ENCODE measurements at places on chromosomes 1 and 21.

DNA sequence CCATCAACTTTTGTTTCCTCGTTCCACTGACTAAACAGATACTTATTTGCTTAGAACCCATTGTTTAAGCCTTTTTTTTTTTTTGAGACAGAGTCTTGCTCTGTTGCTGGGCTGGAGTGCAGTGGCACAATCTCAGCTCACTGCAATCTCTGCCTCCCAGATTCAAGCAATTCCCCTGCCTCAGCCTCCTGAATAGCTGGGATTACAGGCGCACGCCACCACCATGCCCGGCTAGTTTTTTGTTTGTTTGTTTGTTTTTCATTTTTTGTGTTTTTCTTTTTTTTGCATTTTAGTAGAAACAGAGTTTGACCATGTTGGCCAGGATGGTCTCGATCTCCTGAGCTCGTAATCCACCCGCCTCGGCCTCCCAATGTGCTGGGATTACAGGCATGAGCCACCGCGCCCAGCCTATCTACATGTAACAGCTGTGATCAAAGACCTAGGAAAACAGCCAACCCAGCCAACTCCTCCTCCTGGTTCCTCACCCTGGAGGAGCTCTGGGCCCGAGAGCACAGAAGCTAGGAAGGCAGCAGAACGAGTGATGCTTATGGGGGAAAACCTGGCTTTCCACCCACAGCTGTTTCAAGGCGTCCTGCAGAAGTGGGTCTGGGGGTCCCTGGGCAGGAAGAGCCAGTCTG is 32.9 kb downstream of the KCNN3 start:
- no peak for DNase-seq

DNA sequence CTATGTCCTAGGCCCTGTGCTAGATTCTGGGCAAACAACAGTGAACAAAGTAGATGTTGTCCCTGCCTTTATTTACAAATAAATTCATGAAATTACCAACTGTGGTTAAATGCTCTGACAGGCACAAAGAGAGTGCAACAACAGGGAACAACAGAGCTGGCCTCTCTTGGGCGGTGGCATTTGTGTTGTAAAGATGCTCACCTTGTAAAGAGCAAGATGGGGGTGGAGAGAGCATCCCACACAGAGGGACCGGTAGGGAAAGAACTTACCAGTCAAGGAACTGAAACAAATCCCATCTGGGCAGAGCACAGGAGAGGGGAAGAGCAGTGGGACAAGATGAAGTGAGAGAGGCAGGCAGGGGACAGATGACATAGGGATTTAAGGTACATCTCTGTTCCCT is 21.6 kb upstream of the SLC22A15 start:
- no peak for DNase-seq

DNA sequence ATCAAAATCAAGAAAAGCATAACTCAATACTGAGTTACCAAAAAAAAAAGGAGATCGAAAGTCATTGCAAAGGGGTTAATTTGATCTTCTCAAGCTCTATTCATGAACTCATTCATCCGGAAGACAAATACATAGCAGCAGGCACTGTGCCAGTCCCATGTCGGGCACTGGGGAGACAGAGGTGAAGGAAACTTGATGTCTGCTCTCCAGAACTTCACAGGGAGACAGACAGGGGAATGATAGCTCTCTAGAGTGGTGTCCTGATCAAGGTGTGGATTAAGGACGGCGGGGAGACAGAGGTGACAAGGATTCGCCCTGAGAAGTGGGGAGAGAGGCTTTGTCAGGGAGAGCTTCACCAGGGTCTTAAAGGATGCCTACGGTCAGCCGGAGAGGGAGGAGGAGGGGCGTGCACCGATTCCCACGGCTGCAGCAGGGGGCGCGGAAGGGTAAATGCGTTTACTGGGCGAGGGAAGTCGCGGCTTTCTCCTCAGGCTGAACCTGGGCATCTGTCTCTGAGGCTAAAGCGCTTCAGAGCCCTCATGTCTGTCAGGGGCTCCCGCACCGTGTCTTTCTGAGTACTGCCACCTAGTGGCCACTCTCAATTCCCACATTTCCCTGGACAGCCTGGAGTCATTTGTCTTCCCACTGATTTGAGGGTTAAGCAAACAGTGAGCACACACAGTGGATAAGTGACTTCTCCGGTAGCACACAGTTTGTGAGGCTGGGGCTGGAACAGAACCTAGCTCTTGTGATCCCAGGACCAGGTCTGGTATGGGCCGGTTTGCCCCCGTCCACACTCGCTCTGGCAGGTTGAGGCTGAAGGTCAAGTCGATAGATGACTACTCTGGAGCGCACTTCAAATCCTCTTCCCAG is 152.8 kb downstream of the TENT5C start:
- peak; percentile 46 for DNase-seq

GRCh38 chr1:26826261-26827105 is at the start of gene ZDHHC18:
ZDHHC18 (plus strand) TSS chr1:26826688; CDS start chr1:26826805, 117 bp downstream.
- peak; percentile 56 for DNase-seq

DNA sequence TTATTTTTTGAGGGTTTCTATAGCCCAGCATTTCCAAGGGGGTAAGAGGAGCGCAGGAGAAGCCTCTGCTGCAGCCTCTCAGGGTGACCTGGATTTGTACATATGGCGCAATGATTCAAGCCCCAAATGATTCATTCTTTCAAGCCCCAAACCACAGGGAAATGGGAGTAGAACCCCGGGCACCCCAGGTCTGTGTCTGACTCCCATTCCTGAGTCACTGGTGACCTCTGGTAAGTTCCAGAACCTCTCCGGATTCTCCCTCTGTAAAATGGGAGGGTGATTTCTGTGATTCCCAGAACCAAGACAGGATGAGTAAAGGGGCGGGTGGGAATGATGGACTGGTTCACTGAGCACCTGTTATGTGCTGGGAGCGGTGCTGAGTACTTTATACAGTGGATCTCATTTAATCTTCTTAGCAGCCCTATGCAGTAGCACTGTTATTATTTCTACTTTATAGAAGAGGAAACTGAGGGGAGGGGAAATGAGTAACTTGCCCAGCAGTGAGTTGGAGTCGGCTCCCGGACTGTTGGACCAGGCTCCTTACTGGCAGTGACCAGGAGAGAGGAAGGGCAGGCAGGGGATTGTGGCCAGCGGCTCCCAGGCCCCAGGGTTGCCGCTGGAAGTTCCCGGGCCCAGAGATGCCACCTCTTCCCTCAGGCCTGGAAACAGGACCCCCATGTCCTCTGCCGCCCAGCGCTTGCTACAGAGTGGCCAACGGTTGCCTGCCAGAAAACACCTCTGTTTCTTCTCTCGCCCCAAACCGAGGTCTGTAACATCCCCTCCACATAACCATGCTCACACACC is 20.3 kb upstream of the SLC26A9 start:
- no peak for DNase-seq

DNA sequence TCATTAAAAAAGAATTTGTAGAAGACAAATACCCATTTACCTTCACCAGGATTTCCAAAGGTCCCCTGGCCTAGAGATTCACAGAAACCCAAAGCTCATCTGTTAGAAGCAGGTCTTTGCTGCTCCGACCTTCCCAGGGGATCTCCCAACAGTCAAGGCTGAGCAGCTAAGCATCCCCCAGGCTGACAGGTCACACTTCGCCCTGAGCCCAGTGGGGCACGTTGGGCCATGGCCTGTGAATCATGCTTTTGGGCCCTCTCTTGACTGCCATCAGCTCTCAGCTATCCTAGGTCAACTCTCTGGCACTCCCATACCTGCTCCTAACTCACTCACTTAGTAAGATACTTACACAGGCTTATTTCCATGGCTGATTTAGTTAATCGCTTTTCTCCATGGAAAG is 157.7 kb downstream of the DSCAM start:
- no peak for DNase-seq

DNA sequence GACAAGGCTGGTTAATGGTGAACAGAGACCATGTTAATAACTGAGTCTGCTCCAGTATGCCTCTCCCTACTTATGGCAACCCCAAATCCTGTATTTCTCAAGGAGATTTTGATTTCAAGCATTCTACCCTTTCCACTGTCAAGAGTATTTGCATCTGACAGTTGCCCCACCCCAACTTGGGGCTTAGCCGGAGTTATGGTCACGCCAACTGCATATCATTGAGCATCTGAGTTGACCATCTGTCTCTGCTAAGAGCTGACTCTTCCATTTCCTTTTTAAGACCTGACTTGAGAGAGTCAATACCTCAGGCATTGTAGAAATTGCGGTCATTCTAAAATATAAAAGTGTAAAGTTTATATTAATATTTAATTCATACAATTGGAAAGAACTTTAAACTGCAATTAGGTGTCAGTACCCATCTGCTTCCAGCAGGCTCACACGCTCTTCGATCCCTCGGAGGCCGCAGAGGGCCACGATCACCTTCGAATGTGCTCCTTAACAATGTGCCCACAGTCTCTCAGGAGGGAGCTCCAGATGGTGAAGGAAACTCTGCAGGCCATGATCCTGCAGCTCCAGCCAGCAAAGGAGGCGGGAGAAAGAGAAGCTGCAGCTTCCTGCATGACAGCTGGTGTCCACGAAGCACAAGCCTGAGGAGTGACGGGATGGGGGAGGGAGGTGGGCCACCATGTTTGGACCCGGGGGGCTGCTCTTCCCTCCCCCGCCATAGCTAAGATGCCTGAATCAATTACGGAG is 409.8 kb downstream of the DISC1 start:
- DNase-seq, result no peak

GRCh38 chr1:57850176-57850940 is 426.5 kb upstream of the DAB1 start:
- DNase-seq, result no peak

DNA sequence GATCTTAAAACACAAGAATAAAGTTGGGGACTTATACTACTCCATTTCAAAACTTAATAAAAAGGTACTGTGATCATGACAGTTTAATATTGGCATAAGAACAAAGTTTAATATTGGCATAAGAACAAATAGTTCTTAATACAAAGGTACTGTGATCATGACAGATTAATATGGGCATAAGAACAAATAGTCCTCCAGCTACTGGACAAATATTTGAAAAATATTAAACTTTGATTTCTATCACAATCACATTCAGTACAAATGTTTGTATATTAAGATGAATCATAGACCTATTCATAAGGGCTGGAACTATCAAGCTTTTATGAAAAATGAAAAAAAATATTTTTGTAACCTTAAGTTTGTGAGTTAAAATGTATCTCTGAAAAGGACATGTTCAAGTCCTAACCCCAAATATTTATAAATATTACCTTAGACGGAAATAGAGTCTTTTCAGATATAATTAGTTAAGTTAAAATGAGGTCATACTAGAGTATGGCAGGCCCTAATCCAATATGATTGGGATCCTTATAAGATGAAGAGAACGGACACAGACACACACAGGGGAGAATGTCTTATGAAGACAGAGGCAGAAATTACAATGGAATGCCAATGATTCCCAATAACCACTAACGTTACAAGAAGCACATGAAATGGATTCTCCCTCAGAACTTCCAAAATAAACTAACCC is 79.1 kb upstream of the RGS1 start:
- no peak for DNase-seq

- no peak for DNase-seq
Measured at GRCh38 chr1:25825605-25826004, 5.9 kb downstream of the MTFR1L start.

- DNase-seq, result no peak
Measured at GRCh38 chr1:197065559-197065958, 1.5 kb downstream of the F13B start.

DNA sequence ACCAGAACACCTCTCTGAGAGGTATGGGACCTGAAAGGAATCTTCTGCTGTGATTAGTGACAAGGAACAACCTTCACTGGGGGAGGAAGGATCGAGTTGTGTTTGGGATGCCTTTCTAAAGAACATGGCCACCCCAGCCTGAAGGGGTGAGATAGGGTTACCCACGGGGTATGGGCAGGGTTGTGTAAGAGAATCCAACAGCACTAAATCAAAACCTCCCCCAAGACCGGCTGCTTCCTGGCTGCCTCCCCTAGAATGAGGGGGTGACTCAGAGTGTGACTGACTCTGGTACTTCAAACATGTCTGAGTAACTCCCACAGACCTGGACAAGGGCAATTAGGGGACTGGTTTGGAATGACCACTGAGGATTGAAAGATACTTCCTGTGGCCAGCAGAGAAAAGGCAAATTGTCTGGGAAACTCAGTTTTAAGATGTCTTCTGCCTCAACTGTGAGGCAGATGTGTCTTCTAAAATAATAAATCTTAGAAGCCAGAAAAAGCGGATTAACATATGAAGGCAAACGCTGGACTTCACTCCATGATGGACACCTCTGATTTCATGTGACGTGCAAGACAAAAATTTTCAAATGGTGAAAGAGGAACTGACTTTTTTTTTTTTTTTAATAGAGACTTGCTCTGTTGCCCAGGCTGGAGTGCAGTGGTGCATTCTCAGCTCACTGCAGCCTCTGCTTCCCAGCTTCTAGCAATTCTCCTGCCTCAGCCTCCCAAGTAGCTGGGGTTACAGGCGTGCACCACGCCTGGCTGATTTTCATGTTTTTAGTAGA is 6.7 kb upstream of the PTPN14 start:
- no peak for DNase-seq

- no peak for DNase-seq
Measured at GRCh38 chr1:70196333-70196732, 9.0 kb downstream of the LRRC40 start.

DNA sequence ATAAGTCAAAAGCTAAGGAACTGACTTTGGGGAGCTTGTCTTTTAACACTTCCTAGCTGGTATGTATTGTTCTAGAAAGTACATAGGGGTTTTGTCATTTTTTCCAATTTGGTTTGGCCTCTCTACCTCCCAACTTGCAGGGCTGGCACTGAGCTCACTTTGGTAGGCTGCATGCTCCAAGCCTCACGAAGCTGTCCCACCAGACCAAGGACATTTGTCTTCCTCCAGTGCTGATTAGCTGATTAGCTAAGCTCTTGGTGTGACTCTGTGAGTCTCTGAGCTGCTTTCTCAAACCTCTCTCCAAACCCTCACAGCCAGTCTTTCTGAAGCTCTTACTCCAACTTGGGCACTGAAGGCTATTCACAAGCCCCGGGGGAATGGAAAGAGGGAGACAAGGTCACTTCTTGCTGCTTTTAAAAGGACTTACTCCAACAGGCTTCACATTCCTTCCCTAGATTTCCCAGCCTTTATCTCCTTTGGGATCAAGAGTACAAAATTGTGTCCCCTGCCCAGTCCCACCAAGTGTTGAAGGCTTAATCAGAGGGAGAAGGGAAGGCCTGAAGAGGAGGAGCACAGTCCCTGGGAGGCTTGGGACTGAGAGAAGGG is 893 bp upstream of the CFAP45 start:
- no peak for DNase-seq

DNA sequence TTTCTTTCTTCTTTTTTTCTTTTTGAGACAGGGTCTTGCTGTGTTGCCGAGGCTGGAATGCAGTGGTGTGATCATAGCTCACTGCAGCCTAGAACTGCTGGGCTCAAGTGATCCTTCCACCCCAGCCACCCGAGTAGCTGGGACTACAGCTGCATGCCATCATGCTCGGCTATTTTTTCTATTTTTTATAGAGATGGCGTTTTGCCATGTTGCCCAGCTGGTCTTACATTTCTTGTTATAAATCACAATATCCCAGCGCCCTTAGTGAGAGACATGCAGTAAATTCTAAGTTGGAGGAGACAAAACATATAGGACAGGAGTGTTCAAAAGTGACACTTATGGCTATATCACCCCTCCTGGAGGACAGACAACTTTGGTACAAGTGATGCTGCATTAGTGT is 31.3 kb upstream of the ACTN2 start:
- no peak for DNase-seq
